ENCODE measurements at places on chromosomes 13 and 19.

DNA sequence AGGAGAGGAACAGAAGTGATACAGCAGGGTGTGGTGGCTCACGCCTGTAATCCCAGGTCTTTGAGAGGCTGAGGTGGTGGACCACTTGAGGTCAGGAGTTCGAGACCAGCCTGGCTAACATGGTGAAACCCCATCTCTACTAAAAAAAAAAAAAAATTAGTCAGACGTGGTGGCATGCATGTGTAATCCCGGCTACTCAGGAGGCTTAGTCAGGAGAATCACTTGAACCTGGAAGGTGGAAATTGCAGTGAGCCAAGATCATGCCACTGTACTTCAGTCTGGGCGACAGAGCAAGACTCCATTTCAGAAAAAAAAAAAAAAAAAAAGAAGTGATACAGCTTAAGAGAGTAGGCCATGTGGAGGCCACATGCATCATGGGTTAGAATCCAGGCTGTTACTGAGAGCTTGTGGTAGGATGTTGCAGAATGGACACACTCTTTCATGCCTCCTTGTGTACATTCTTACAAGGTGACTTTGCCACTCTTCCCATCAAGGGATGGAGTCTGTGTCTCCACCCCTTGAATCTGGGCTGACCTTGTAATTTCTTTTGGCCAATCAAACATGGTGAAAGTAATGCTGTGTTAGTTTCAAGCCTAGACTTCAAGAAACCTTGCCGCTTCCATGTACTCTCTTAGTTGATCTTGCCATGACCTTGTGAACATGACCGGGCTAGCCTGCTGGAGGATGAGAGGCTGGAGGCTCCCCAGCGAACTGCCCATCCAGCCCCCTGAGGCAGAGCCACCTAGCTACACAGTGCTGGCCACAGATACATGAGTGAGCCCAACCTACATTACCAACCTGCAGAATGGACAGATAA is 12.3 kb downstream of the FAM187B start:
- no peak for DNase-seq

- DNase-seq = no peak
These were observed 118.2 kb downstream of the KCNRG start for GRCh38 chr13:50133358-50133953.

DNA sequence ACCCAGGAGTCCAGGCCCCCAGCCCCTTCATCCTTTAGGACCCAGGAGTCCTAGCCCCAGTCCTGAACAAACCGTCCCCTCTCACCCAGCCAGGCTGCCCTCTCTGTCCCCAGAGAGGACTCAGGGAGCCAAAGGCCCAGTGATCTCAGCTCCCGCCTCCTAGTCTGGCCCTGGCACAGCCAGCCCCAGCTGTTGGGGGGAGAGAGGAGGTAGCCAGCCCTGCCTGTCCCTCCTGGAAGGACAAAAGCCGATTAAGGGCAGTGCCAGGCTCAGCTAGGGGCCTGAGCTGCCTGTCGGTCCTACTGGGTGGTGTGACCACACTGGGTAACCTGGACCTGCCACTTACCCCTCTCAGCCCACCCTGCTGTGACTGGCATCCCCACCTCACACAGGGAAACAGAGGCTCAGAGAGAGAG is 14.5 kb downstream of the LIPE start:
- DNase-seq = peak; percentile 66

DNA sequence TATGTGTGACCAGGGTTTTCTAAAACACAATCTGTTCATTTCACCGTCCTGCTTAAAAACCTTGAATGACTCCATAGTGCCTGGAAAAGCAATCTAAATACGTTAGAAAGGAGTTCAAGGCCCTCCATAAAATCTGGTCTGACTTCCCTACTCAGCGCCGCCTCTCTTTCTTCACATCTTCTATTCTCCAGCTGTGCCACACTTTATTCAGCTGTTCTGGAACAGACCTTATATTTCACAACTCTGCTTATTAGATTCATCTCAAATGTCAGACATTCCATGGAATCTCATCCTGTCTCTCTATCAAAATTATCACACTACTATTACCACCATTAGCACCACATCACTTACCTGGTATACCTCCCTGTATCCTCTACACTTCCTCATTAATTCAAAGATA is 19.8 kb upstream of the SPART start:
- no peak for DNase-seq

GRCh38 chr19:9321338-9321737 is 2.6 kb upstream of the ZNF559 start:
- DNase-seq = no peak

DNA sequence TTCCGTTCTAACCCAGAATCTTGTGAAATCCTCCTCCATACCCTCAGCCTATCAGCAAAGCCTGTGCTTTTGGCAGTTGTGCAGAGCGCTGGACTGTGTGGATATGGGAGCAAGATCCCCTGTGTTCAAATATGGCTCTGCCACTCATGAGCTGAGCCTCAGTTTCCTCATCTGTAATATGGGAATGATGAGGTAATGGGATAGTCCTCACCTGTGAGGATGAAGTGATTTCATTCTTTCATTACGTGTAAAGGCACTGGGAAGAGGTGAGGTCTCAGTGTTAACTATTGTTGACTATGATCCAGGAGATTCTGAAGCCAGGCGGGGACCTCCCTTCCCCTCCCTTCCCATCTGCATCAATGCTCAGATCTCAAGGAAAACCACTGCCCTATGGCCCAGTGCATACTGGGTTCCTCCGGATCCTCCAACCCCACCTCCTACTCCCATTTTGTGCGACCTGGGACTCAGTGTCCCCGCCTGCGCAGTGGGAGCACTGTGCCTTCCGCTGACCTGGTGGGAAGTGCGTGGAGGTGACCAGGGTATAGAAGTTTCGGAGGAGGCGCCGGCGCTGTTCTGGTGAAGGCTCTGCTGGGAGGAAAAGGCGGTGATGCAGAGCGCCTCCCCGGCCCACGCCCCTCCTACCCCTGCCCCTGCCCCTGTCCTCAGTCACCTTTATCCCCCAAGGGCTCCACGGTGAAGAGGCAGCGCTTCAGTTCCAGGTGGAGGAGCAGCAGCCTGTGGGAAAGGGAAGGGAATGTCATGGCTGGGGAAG is 5.0 kb downstream of the FUZ start:
- DNase-seq = no peak

Measured in C1 segment of cervical spinal cord (tissue), 14 donors.